ENCODE measurements at places on chromosomes 3 and 15. TPM values are rescaled to one million over a fixed set of nuclear protein-coding genes. Genes with fewer than 3 reads are reported as not detected.

COPS2 gene
- 90.3 TPM for total RNA-seq

PYGO1 gene
- 4.7 TPM for total RNA-seq

ZNF662 gene
- 3.0 TPM for total RNA-seq

ISLR2 gene
- total RNA-seq = 3.1 TPM

CPEB1 gene
- total RNA-seq = not detected

ASB14 gene
- 5.1 TPM for total RNA-seq

FEZF2 gene
- not detected for total RNA-seq

GOLGA8M gene
- 2.2 TPM for total RNA-seq

IL17RC gene
- 31.2 TPM for total RNA-seq

CHAC1 gene
- 2.9 TPM for total RNA-seq

ENTPD3 gene
- 0.12 TPM for total RNA-seq

CPB1 gene
- total RNA-seq = 1.9 TPM

LHFPL4 gene
- not detected for total RNA-seq

SYNPR gene
- not detected for total RNA-seq

POLQ gene
- 0.13 TPM for total RNA-seq

CSTA gene
- 7.9 TPM for total RNA-seq

SUSD5 gene
- 1.7 TPM for total RNA-seq

SMC4 gene
- total RNA-seq = 18.7 TPM

SHF gene
- 7.9 TPM for total RNA-seq

FAM3D gene
- not detected for total RNA-seq

CYP1A2 gene
- not detected for total RNA-seq

SEC22A gene
- total RNA-seq = 7.6 TPM

VPS8 gene
- 81.3 TPM for total RNA-seq

EXD1 gene
- total RNA-seq = not detected

HES1 gene
- 30.3 TPM for total RNA-seq

EPHA3 gene
- 9.4 TPM for total RNA-seq

GP9 gene
- not detected for total RNA-seq

LRRN1 gene
- 0.50 TPM for total RNA-seq

GALK2 gene
- 33.1 TPM for total RNA-seq

CD96 gene
- total RNA-seq = 4.4 TPM

BFSP2 gene
- not detected for total RNA-seq

TIGIT gene
- not detected for total RNA-seq

VGLL3 gene
- 3.8 TPM for total RNA-seq

BLM gene
- 12.2 TPM for total RNA-seq

MAP2K1 gene
- total RNA-seq = 34.6 TPM

GOLGA8J gene
- not detected for total RNA-seq

GRK7 gene
- not detected for total RNA-seq

AMIGO3 gene
- not detected for total RNA-seq

C3orf49 gene
- total RNA-seq = not detected

SPTBN5 gene
- total RNA-seq = 1.5 TPM

PTPN9 gene
- 6.0 TPM for total RNA-seq

LTF gene
- total RNA-seq = 2.9 TPM
